ENCODE measurements at places on chromosomes 13 and 19. TPM values are rescaled to one million over a fixed set of nuclear protein-coding genes. Genes with fewer than 3 reads are reported as not detected.

S1PR4 gene
- total RNA-seq: 1.9 TPM

RNF225 gene
- 5.0 TPM for total RNA-seq

CLIP3 gene
- 0.80 TPM for total RNA-seq

ZNF571 gene
- total RNA-seq: 1.3 TPM

MADCAM1 gene
- not detected for total RNA-seq

PLPP2 gene
- total RNA-seq: 17.0 TPM

CLDND2 gene
- not detected for total RNA-seq

PCDH9 gene
- 0.04 TPM for total RNA-seq

SAFB2 gene
- total RNA-seq: 11.6 TPM

FAM83E gene
- 8.2 TPM for total RNA-seq

RAD23A gene
- 87.4 TPM for total RNA-seq

TEKTIP1 gene
- total RNA-seq: not detected

SIGLEC5 gene
- total RNA-seq: not detected

FAM124A gene
- 1.1 TPM for total RNA-seq

TGFBR3L gene
- total RNA-seq: not detected

ZNF709 gene
- total RNA-seq: 2.5 TPM

OR7A5 gene
- total RNA-seq: not detected

CTXN1 gene
- total RNA-seq: 0.35 TPM

NCR1 gene
- not detected for total RNA-seq

HAUS5 gene
- total RNA-seq: 11.5 TPM

POSTN gene
- 18.5 TPM for total RNA-seq

ZNF98 gene
- not detected for total RNA-seq

GSX1 gene
- not detected for total RNA-seq

PTBP1 gene
- total RNA-seq: 167 TPM

ZNF208 gene
- 3.0 TPM for total RNA-seq

ZNF525 gene
- 2.3 TPM for total RNA-seq

ZNF100 gene
- 3.0 TPM for total RNA-seq

LMTK3 gene
- 3.2 TPM for total RNA-seq

ZNF43 gene
- 2.7 TPM for total RNA-seq

SLC6A16 gene
- total RNA-seq: 0.13 TPM

NOVA2 gene
- total RNA-seq: 2.1 TPM

CAPNS1 gene
- total RNA-seq: 254 TPM

DKKL1 gene
- total RNA-seq: not detected

PRR19 gene
- total RNA-seq: 0.88 TPM

ADPRHL1 gene
- total RNA-seq: 0.31 TPM

EIF3K gene
- 437 TPM for total RNA-seq
